ENCODE measurements at places on chromosomes 1 and 21.

DNA sequence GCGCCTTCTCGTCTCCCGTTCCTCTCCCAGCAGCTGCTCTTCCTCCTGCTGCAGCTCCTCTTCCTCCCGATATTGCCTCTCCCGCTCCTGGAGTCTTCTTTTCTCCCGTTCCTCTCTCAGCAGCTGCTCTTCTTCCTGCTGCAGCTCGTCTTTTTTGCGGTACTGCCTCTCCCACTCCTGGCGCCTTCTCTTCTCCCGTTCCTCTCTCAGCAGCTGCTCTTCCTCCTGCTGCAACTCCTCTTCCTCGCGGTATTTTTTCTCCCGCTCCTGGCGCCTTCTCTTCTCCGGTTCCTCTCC, 5.3 kb downstream of the TCHH start:
- DNase-seq = no peak

- DNase-seq = no peak
Observed at GRCh38 chr1:48693674-48694320, 82.9 kb downstream of the BEND5 start.

GRCh38 chr1:15609631-15610030, 7.6 kb upstream of the DDI2 start:
- no peak for DNase-seq

- DNase-seq = no peak
Observed at GRCh38 chr1:230216896-230217295, 149.9 kb downstream of the GALNT2 start.

DNA sequence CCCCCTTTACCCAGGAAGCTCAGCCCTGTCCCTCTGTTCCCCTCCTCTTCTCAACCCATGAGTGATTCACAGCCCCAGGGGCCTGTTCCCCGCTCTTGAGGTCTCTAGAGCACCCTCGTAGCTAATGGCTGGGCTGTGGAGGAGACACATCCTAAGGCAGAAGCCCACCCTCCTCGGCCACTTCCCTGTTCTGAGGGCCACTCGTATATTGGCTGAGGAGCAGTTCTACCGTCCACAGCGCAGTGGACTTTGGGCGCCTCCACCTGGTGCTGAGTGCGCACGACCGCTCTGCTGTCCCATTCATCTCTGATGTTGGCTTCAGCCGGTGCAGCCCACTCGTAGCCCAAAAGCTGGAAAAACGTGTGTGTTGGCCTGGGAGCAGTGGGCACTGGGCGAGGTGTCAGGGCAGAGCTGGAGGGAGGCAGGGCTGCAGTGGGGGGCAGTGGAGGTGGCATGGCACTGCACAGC, 24.5 kb upstream of the PKP1 start:
- DNase-seq = no peak

DNA sequence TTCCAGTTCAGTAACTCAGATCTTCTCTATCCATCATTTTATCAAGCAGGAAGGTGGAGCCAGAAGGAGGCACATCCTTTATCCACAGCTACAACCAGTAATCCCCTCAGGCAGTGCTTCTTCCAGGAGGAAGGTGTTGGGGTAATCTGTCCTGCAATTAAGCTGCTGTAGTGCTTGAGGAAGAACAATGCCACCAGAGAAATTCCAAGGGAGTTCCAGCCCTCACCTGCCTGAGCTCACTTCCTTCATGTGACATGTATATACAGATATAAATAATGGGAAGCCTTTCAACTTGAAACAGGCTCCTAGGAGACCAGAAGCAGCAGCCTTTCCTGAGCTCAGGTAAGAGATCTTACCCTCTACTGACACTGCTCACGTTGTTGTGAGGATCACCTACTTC, 2.2 kb upstream of the IL20 start:
- DNase-seq = no peak

DNA sequence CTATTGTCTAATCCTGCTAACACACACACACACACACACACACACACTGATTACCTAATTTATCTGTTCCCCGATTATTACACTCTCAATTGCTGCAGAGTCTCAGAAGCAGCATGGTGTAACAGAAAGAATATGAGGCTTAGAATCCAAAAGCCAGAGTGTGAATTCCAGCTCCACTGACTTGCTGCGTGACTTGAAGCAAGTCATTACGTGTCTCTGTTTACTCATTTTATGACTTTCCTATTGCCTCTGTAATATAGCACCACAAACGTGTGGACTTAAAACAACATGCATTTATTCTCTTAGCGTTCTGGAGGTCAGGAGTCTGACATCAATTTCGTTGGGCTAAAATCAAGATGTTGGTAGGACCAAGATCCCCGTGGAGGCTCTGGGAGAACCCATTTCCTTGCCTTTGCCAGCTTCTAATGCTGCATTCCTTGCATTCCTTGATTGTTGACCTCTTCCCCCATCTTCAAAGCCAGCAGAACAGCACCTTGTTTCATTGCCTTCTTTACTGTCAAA, 55.9 kb upstream of the ATP5PO start:
- DNase-seq = peak; percentile 49

DNA sequence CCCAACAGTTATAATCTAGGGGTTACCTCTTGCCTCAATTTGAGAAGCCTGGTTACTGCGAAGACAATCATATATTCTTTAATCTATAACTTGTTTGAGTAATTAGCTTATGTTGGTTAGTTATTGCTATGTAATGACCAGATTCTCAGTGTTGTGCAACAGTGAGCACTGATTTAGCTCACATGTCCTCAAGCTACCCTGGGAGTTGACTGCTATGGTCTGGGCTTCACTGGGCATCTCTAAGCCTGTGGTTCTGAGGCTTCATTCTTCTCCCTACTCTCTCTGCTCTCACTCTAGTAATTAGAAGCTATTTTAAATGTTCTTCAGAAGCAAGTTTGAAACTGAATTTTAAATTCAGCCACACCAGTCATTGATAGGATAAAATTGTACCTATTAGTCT, 371.8 kb downstream of the PBX1 start:
- DNase-seq = no peak

- DNase-seq = no peak
Observed at GRCh38 chr1:224774378-224774777, 155.1 kb upstream of the DNAH14 start.

DNA sequence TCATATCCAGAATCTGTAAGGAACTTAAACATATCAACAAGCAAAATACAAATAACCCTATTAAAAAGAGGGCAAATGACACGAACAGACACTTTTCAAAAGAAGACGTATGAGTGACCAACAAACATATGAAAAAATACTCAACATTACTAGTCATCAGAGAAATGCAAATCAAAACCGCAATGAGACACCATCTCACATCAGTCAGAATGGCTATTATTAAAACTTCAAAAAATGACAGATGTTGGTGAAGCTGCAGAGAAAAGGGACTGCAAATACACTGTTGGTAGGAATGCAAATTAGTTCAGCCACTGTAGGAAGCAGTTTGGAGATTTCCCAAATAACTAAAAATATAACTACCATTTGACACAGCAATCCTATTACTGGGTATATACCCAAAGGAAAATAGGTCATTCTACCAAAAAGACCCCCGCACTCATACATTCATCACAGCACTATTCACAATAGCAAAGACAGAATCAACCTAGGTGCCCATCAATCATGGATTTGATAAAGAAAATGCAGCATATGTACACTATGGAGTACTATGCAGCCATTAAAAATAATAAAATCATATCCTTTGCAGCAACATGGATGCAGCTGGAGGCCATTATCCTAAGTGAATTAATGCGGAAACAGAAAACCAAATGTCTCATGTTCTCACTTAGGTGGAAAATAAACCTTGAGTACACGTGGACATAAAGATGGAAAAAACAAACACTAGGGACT, 230.1 kb upstream of the RAB4A start:
- DNase-seq = no peak

- no peak for DNase-seq
Observed at GRCh38 chr1:219476116-219476515, 136.8 kb downstream of the ZC3H11B start.

DNA sequence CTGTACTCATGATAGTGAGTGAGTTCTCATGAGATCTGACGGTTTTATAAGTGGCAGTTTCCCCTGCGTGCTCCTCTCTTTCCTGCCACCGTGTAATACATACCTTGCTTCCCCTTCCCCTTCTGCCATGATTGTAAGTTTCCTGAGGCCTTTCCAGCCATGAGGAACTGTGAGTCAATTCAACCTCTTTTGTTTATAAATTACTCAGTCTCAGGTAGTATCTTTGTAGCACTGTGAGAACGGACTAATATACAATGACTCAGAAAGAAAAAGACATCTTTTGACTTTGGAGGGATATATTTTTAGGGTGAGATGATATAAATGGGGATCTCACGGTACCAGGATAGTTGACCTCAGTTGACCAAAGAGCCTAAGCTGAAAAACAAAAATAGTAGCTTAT, 74.7 kb upstream of the BACH1 start:
- DNase-seq = no peak

DNA sequence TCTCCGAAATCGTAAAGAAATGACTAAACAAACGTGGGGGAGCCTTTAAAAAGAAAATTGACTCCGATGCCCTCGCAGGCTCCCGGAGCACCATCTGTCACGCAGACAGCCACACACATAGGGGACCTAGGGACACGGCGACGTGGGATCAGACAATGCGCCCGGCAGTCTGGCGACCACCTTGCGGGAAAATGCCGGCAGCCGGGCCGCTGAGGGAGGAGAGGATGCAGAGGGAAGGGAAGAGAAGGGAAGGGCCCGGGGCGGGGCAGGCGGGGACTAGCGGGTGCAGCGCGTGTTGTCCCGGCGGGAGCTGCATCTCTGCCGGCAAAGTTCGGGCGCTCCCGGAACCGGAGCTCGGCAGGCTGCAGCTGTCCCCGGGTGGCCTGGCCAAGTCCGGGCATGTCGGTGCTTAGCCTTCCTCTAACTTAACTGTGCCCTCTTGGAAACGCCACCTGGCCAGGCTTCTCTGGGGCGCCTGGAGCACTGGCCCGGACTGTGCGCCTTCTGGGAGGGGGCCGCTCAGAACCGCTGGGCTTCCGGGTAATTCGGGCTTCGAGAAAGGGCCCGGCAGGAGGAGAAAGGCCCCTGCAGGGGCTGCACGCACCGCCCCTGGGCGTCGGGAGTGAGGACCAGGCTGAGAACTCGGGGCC, 1.8 kb downstream of the NHLH2 start:
- peak; percentile 67 for DNase-seq

- no peak for DNase-seq
Observed at GRCh38 chr1:45393718-45394302, 53.6 kb upstream of the MUTYH start.

- no peak for DNase-seq
Observed at GRCh38 chr21:15050568-15051377, 14.0 kb downstream of the NRIP1 start.

- no peak for DNase-seq
Observed at GRCh38 chr21:35002879-35003722, 46.0 kb downstream of the RUNX1 start.
